Natural killer cell (primary cell): ENCODE measurements at places on chromosomes 3 and 15.

DNA sequence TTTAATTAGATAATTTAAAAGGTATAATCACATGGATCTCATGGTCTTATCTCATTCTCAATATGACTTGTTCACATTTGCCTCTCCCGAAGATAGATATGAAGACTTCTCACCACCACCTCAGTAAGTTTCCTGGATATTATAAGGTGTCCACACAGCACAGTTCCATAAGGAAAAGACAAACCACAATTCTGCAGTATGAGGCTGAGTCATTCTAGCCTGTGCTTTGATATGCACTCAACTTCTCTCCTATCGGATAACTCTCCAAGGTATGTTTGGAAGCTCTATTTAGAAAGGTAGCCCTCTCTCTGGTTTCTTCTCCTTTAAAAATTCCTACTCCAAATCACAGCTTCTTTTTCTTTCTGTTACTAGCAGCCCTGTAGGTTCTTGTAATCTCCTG lies 612.8 kb downstream of the ZPLD1 start:
- DNase-seq, result no peak

GRCh38 chr3:185693985-185694653 lies 108.0 kb downstream of the SENP2 start:
- no peak for DNase-seq

DNA sequence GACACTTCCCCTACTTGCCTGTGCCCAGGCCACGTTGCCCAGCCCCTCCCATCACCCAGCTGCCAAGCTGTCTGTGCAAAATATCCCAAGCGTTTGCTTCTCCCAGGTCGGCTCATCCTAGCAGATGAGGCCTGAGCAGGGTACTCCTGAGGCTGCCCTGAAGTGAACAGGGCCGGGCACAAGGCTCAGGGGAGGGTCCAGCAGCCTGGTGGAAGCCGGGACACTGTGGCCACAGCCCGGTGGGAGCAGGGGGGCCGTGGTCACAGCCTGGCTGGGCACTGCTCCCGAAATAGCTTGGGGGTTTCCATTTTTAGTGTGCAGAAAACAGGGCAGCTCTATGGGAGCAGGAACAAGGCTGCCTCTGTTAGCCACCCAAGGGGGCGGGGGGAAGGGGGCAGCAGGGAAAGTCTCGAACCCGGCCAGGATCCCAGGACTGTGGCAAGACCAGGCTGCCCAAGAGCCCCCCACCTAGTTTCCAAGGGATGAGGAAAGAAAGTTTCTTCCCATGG lies 3.4 kb downstream of the PLXNB1 start:
- DNase-seq, result no peak

DNA sequence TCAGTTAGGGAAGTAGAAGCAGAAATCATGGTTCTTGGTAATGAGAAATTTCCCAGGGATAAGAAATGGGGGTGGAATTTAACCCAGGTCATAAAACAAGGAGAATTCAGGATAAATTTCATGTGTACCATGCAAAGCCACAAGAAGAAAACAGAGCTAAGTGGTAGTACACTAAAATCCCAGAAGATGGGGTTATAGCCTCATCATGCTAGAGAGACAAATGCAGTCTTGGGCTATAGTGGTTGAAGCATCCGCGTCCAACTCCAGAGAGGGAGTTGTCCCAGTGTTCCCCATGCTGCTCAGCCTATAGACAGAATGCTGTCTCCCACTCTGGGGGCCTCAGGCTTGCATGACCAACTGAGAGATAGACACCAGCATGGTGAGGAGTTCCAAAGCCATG lies 36.2 kb upstream of the CLRN1 start:
- DNase-seq, result no peak

- no peak for DNase-seq
Observed at GRCh38 chr15:101266034-101266433, 11.3 kb downstream of the SELENOS start.

- no peak for DNase-seq
Observed at GRCh38 chr3:103653996-103654395, 1219.2 kb downstream of the ZPLD1 start.

- DNase-seq, result no peak
Observed at GRCh38 chr15:98823012-98823458, 174.7 kb downstream of the IGF1R start.

DNA sequence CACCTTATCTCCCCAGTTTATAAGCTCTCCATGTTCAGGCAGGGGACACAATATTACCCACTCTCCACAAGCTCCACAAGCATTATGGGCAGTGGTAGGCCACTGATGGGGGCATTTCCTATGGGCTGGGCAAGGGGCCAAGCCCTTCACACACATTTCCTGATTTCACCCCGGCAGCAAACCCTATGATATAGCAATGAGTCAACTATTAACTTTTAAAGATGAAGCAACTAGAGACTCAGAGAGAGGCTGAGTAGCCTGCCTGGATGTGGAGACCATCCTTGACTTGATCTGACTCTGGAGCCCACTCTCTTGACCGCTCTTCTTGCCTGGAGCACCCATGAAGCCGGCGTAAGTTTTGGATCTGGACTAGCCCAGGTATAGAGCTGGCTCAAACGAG lies 27.4 kb downstream of the FOXL2NB start:
- no peak for DNase-seq

DNA sequence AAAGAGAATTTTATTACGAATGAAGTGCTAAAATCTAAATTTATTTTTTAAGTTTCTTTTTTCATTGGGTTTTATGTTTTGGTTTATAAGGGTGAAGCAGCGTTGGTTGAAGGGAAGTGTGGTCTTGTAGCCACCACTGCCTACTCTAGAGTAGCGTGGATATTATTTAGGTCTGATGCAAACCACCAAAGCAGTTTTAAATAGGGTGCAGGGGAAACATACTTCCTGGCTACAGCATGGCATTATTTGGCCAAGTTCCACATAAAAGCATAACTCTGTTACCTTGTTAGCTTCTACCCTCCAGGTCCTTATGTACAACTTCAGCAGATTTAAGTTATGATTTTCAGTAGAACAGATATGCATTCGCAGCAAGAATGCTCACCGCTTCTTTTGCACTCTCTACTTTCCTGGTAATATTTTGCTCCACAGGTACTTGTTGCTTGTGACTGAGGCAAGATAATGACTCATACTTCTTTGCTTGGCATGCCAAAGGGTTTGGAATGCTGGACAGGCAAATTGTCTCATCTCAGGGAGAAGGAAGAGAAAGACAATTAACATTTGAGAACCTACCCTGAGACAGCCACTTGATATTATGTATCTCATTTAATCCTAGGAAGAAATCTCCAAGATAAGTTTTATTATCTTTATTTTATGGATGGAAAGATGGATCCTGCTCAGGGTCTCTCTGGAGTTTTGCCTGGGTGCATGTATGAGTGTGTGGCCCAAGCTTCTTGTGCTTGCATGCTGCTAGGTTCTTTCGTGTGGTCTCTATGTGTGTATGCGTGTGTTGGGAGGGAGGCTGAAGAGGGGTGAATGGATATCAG lies 5.4 kb downstream of the TGFBR2 start:
- DNase-seq, result peak; percentile 63

- DNase-seq, result no peak
Observed at GRCh38 chr15:36609793-36610192, 30.4 kb downstream of the CDIN1 start.
